CD8-positive, alpha-beta memory T cell (primary cell): ENCODE measurements at places on chromosomes 3 and 15.

DNA sequence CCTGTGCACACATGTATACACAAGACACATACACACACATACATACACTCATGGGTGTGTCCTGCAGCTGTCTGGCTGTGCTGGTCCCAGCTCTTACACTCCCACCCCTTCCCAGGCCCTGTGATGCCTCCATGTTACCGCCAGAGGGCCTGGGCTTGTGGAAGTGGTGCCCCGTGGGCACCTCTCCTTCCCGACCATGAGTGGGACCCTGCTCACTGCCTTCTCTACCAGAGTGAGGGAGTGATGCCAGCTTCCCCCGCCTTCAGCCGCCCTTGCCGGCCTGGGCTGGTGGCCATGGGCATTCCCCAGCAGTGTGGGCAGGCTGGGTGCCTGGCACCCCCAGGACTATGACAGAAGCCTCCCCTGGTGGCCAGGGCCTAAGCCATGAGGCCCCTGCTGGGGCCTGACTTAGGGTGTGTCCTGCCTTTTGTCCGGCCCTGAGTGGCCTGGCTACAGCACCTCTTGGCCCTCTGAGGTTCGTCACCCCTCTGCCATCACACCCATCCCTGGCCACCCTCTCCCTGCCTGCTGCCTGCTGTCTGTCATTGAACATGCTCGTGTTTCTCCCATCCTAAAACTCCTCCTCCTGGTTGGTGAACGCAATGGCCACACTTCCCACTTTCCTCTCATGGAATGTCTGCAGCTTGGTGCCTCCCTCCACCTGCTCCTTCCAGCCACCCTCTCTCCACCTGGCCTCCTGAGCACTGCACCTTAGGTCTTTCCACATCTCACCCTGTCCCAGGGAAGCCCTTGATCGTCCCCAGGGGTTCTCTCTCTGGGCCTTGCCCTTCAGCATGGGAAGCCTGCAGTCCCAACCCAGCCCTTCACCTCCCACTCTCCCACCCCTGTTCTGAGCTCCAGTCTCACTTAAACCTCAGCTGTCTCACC lies 14.6 kb downstream of the HDAC11 start:
- no peak for DNase-seq

- no peak for DNase-seq
Observed at GRCh38 chr3:109132801-109133473, 3.6 kb upstream of the C3orf85 start.

GRCh38 chr3:38628835-38629234 lies 20.7 kb downstream of the SCN5A start:
- DNase-seq, result no peak

- no peak for DNase-seq
Observed at GRCh38 chr3:172221547-172221946, 182.2 kb downstream of the FNDC3B start.
